ENCODE measurements at places on chromosomes 16 and 17.

DNA sequence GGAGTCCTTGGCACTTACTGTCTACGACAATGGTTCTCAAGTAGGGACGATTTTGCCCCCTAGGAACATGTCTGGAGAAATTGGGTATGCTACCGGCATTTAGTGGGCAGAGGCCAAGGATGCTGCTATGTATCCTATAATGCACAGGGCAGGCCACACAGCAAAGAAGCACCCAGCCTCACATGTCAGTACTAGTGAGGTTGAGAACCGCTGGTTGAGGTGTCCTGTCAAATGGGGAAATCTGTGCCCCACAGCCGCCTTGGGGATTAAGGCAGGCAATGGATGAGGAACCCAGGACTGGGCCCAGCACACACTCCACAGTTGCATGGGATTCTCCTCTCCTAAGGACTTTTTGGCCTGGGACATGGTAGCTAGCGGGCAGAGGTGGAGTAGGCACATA, 86.7 kb upstream of the TOB1 start:
- DNase-seq, result no peak

DNA sequence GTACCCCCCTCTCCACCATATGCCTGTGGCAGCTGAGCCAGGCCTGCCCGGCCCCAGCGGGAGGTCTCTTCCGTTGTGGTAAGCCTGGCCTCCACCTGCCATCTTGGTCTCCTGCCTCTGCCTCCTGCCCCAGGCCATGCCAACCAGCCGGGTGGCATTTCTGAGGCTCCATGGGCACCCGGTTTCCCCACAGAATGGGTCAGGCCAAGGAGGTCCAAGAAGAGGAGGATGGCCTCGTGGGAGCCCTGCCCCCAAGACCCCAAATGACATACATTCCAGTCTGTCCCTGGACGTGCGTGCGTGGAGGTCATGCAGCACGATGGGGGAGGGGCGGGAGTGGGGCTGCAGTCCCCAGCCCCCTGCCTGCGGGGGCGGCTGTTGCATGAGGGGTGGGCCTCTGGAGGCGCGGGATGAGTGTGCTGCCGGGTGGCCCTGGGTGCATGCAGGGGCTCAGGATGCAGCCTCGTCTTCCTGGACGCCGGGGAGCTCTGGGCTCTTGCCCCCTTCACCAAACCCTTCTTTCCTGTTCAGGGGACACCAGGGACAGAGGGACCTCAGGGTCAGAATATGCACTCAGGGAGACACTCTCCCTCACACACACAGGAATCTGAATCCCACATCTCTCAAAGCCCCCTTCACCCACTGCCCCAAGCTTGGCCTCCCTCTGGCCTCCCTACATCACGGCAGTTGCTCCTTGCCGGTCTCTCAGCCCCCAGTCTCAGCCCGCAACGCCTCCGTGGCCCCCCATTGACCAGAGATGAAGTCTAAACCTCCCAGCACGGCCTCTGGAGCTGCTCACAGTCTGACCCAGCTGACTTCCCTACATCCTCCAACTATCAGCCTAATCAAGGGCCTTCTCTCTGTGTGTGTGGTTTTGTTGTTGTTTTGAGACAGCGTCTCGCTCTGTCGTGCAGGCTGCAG, 16.0 kb upstream of the NCBP3 start:
- no peak for DNase-seq

GRCh38 chr16:22161999-22162655, at the start of gene SDR42E2:
Gene SDR42E2 (plus strand): TSS chr16:22162506. CDS start chr16:22165583, 3,077 bp downstream.
- DNase-seq, result peak; percentile 12

DNA sequence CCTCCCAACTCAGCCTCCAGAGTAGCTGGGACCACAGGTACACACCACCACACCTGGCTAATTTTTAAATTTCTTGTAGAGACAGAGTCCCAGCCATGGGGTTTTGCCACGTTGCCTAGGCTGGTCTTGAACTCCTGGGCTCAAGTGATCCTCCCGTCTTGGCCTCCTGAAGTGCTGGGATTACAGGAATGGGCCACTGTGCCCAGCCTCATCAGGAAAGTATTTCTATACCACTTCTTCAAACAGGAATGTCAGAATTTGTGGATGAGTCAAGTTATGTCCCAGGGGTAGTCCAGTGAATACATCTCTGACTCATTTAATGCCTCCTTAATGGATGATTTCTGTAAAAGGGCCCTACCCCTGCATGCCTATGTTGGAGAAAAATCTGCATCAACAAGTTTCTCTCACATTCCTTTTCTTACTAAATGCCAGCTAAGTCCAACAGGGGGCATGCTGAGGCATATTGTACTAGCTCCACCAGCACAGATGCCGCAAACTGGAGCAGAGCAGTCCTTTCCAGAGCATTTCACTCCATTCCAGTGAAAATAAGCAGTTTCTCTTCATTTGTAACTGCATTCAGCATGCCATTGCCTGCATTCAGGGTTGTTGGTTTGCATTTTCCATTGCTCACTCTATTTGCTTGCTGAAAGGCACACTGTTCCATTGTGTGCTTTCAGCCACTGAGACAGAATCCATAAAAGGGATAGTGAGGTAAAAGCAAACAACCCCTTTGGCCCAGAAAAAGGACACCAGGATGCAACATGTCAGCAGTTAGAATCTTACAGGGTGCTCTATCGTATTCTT, 5.3 kb upstream of the CAVIN1 start:
- no peak for DNase-seq

DNA sequence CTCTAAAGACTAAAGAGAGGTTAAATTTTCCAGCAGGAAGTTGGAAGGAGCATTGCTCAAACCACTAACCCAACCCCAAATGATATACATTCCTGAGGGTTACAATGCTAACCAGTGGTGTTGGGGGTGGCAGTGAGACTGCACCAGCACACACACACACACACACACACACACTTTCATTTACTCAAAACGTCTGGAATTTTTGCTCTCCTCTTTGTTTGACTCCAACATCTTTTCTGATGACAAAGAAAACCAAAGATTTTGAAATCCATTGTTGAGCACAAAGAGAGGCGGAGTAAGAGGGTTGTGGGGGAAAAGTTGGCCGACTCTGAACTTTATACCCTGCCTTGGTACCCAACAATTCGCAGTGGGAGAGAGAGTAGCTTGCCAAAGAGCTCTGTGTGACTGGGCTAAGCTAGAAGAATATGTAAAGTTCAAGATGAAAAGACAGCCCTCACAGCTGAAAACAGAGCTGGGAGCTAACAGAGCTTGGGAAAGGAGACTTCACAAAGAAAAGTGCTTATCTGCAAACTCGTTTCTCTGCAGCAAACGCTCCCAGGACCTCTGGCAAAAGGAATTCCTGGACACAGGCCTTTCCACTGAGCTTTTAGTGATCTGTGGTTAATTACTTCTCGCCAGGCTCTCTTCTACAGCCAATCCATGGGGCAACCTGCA, 426.0 kb upstream of the CDH11 start:
- no peak for DNase-seq

DNA sequence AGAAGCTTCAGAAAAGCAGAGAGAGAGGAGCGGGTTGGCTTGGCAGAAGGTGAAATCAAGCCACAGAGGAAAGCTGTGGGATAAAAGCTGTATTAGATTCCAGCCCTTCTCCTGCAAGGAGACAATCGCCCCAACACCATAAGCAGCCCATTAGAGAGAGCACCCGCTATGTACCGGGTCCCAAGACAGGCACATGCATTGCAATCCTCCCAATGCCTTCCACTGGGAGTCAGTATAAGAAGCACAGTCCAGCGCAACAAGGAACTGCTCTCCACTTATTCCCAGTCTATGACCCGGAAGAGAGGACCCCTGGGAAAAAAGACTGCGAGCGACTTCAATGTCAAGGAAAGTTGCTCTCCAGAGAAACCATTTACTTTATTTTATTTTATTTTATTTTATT, 43.8 kb downstream of the NOG start:
- DNase-seq, result no peak

DNA sequence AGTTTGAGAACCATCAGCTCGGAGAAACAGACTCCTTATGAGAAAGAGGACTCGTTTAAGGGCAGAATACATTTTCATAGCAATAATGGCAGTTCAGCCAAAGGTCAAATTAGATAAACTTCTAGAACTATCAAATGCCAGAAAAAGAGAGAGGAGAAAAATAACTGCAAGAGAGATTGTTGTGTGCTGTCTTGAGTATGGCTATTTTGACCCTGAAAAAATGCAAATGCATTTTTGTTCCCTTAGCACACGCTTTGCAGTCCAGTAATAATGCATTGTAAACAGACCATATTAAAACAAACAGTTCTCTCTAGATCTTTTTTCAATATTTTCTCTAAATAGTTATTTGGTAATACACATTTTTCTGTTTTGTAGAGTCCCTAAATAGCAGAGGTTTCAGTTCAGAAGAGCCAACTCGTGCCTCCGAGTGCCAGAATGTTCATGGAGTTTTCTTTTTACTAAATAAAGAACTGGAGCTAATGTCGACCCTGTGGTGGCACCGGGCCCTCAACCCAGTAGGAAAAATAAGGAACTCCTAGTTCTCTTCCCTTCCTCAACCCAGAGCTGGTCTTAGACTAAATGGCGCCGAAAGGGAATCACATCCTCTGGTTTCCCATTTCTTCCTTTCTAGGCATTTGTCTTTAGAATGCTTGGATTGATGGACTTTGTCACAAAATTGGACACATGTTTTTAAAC, 298.0 kb downstream of the MAP2K4 start:
- no peak for DNase-seq

DNA sequence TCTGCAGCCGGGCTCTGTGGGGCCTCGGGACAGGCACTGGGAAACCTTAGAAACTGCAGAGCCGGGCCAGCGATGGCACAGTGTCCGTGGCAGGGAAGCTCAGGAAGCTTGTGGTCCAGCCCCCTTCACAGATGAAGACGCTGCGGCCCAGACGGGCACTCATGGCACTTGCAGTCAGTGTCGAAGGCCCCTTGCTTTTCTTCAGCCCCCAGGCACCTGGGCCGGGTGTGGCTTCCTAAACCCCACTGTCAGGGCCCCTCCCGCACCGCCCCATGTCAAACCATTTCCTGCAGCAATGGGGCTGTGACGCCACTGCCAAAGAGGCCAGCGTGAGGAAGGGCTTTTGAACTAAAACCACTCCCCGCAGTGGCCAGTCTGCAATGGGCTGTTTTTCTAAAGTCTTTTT, 164.0 kb downstream of the LAT start:
- DNase-seq, result peak; percentile 40

Measured in stimulated activated CD4-positive, alpha-beta T cell treated with anti-CD3 and anti-CD28 coated beads, Interleukin-15, amount 100 ng/mL, for 48 hours (primary cell).